ENCODE measurements at places on chromosomes 5 and 9. TPM values are rescaled to one million over a fixed set of nuclear protein-coding genes. Genes with fewer than 3 reads are reported as not detected.

Gene IFNA5
- not detected for total RNA-seq

Gene MARVELD2
- 0.36 TPM for total RNA-seq

Gene DNAI1
- not detected for total RNA-seq

Gene HSPB3
- not detected for total RNA-seq

Gene GRIN1
- total RNA-seq: not detected

Gene TXNDC8
- total RNA-seq: not detected

Gene FOXD4L5
- not detected for total RNA-seq

Gene PCDHA7
- not detected for total RNA-seq

Gene FUT7
- 0.09 TPM for total RNA-seq

Gene PHPT1
- 134 TPM for total RNA-seq

Gene TMEM174
- not detected for total RNA-seq

Gene SLC34A1
- not detected for total RNA-seq

Gene TICAM2
- 1.0 TPM for total RNA-seq

Gene HTR4
- not detected for total RNA-seq

Gene CDH10
- total RNA-seq: not detected

Gene CCDC192
- not detected for total RNA-seq

Gene POU5F2
- total RNA-seq: 1.1 TPM

Gene OR13F1
- not detected for total RNA-seq

Gene MAN2A1
- 32.9 TPM for total RNA-seq

Gene IL13
- 231 TPM for total RNA-seq

Gene ARHGEF39
- total RNA-seq: 10.8 TPM

Gene TEK
- not detected for total RNA-seq

Gene SLC36A2
- total RNA-seq: not detected

Gene SRD5A1
- 14.8 TPM for total RNA-seq

Gene SYK
- 0.05 TPM for total RNA-seq

Gene FBXO4
- 16.8 TPM for total RNA-seq

Gene RHOBTB3
- 0.37 TPM for total RNA-seq

Measured in activated CD4-positive, alpha-beta T cell treated with anti-CD3 and anti-CD28 coated beads, Interleukin-2, amount 10 ng/mL, durations not matched to agents 24 days and 14 days (primary cell).